NCI-H510A (cell line): ENCODE measurements at places on chromosomes 2 and 18.

DNA sequence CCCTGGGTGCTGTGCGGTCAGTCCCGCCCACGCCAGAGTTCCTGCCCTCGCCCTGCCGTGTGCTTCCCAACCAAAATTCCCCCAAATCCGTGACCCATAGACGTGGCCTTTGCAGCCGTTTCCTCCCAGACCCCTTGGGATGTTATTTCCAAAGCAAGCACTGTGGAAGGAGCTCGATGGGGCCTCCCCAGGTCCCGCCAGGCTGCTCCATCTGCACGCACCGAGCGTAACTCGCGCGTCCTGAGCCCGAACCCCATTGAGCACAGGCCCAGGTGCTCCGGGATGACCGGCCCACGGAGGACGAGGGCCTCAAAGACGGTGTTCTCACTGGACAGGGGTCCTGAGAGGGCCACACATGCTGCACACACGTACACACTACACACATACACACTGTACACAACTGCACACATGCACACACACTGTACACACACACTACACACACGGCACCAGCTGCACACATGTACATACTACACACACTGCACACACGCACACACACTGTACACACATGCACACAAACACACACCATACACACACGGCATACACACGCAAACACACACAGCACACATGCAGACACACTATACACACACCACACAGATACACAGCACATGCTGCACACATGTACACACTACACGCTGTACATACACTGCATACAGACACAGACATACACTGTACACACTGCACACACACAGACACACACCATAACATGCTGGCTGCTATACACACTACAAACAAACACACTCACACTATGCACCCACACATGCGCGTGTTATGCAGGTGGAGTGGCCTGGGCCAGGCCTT is 431.2 kb upstream of the SALL3 start:
- no peak for DNase-seq

GRCh38 chr2:946073-946948 is 4.3 kb upstream of the SNTG2 start:
- no peak for DNase-seq

GRCh38 chr2:70916291-70916690 is 19.4 kb upstream of the ATP6V1B1 start:
- no peak for DNase-seq

DNA sequence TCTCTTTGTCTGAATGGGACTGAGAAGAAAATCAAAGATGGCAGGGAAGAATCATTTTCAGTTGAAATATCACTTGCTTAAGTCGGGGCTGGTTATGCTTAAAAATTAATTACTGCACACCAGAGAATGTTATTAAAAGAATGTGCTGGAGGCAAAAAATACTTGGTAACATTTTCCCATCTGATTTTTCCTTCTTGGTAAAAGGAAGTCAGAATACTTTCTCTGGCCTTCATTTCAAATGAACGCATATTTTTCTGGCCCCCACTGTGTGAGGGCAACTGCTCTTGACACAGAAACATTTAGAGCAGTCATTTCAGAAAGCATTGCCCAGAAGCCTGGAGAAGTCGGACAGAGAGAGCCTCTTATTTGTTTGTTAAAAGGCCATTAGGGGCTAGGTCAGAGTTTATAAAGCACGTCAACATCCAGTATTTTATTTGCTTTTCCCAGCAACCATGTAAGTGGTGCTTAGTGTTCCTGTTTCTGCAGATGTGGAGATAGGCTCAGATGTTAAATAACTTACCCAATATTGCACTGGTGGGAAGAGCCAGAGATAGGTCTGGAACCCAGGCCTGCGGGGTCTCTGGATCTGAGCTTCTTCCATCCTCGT is 32.9 kb upstream of the LYPD6B start:
- DNase-seq = no peak

- no peak for DNase-seq
These were observed 28.7 kb downstream of the GEMIN6 start for GRCh38 chr2:38806733-38807059.

- no peak for DNase-seq
These were observed 395.3 kb upstream of the NXPH2 start for GRCh38 chr2:139175510-139175909.

- DNase-seq = no peak
These were observed 36.0 kb downstream of the CHN1 start for GRCh38 chr2:174969091-174969734.

- no peak for DNase-seq
These were observed 156.3 kb upstream of the NT5C1B start for GRCh38 chr2:18745431-18746272.

DNA sequence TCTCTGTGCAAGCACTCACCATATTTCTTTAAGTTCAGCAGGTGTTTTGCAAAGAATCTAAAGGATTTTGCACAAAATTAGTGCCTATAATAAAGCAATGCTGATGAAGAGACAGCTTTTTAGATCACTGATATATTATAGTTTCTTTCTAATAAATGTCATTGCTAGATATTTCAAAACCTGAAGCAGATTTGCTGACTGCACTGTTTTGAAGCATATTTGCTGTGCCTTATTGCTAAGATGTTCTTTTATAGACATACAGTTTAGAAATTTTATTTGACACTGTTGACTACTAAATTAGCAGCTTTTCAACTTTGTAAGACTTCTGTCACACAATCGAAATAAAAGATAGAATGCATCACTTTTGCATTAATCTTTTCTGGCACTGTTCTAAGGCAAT is 620.9 kb upstream of the CELF4 start:
- DNase-seq = no peak

- DNase-seq = peak; percentile 64
These were observed 194.3 kb downstream of the LDLRAD4 start for GRCh38 chr18:13412901-13413300.

GRCh38 chr2:237259201-237259600 is 154.8 kb downstream of the COL6A3 start:
- no peak for DNase-seq

DNA sequence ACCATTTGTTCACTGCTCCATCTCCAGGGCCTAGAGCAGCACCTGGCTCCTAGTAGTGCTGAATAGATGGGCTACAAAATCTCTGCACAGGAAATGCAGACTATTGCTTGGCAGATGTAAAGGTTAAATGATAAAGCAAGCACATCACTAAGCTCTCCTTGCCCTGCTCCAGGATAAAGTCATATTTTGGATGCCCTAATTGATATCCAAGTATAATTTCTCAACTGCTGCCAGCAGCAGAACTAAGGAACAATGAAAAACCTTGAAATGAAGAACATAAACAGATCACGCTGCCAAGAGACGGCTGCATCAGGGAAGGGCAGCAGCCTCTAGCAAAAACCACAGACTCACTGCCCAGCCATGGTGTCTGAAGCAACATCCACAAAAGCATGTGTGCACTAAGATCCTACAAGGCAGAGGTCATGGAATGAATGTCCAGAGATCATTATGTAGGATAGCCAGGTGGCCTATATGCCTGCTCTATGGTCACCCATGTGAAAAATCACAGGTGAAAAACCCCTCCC is 134.7 kb downstream of the TMEM163 start:
- no peak for DNase-seq

- no peak for DNase-seq
These were observed 58.2 kb upstream of the PPM1B start for GRCh38 chr2:44110444-44110843.

GRCh38 chr2:173086518-173087213 is 11.0 kb downstream of the MAP3K20 start:
- DNase-seq = no peak

GRCh38 chr18:26327062-26327461 is 100.8 kb downstream of the TAF4B start:
- no peak for DNase-seq

DNA sequence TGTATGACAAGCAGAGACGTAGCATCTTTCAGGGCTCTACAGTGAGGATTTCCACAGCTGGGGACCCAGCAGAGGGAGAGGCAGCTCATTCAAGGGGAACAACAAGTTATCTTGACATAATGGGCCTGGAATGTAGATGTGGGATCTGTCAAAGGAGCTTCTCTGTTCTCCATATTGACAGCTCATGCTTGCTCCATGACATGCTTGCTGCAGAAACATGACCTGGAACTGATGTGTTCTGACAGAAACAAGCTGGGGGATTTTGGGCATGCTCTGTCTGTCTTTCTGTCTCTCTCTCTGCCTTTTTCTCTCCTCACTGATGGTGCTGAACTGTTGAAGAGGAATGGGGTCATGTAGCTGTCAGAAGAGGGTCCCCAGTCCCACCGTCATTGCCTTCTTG is 79.6 kb downstream of the MMADHC start:
- no peak for DNase-seq

DNA sequence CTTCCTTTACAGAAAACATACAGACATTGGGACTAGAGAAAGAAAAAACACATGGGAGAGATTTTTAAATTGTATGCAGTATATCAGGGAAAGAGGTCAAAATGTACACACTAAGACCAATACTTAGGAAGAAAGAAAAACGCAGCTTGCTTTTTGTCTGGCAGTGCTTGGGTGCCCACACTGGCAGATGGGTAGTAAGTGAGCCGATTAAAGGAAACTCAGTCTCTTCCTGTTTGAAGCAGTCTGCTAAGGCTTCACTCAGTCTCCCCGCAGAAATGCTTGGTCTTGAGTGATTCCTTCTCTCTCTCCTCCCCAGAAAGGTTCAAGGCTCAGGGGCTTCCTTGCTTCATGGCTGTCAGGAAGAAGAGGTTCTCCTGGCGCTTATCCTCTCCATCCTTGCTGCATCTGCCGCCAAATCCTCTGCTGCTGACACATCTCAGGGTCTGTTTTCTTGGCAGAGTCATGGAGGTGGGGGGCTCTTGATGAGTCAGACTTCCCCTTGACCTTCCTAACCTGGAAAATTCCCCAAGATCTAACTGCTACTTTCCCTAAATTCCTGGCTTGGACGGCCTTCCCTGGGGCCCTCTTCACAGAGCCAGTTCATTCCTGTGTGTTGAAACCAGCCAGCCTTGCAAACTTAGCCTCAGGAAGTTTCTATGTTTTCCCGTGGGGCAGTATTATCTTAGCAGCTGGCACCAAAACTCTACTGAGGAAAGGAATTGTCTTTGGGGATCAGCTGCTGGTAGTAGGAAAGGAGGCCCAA is 10.5 kb upstream of the TMSB10 start:
- DNase-seq = no peak

- no peak for DNase-seq
These were observed 648 bp downstream of the ARID5A start for GRCh38 chr2:96537066-96537733.

DNA sequence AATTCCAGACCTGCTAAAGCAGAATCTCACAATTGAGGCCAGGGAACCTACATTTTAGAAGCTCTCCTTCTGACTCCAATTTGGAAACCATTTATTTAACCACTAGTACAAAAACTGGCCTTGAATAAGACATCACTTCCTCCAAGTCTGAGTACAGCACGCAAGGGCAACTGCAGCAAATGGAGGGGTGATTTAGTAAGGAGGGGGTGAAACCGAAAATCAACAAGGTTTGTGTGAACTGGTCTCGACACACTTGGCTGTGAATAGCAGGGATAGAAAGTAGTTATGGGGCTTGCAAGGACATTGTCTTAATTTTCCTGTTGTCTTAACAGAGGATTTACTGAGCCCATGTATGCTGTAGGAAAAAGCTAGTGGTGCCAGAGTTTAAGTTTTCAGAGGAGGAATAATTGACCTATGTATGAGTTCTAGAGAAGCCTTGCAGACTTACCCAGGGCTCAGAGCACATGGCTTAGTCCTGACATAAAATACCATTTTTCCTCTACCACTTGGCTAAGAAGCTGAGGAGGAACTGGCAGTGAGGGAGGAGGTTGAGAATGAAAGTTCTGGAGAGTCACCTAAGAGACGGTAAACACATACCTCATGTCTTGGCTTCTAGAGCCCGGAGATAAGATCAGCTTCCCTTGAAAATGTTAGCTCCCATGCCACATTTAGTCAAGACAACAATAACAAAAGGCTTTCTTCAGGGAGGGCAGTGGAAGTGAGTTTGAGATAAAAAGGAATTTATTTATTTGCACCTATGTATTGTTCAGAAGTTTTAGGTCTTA is 114.8 kb downstream of the SMAD2 start:
- no peak for DNase-seq

- DNase-seq = no peak
These were observed 15.1 kb downstream of the USP40 start for GRCh38 chr2:233551491-233551890.

DNA sequence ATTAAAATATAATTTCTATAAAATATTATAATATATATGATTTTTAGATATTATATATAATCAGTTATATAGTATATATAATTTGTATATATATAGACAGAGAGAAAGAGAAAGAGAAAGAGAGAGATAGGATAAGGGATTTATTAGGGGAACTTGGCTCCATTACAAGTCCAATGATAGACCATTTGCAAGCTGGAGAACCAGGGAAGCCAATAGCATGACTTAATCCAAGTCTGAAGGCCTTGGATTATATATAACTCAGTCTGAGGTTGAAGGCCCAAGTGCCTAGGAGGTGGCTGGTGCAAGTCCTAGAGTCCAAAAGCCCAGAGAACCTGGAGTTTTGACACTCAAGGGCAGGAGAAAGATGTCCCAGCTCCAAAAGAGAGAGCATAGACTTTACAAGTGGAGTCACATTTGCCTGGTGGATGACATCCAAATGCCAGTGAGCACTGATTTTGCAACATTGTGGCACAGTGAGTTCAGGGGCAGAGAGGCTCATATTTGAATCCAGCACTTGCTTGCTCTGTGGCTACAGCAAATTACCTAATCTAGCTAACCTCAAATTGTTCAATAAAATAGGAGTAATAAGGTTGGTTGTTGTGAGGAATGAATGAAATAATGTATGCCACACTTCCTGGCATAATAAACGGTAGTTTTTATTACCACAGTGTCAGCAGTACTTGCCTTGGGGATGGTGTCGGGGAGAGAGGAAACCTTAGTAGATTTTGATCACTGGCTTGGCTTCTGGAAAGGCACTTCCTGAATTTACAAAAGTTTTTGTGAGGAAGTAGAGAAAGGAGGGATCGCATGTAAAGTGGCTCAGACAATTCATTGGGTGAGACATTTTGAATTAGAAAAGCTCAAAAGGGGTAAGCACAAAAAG is 69.6 kb upstream of the CD28 start:
- DNase-seq = no peak

DNA sequence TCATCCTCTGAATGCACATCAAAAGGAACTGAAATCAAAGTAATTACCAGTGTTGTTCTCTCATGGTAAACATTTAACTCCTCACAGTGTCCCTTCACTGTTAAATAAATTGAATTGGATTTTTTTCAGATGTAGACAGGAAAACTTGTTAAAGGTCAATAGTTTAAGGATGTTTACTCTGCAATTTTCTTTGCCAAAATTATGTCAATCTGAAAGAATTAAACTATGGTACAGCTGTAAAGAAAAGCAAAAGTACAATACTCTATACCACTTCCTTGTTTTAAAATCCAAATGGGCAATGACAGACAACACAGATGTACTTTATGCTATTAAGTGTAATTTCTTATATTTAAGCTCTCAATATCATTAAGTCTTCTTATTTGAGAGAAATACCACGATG is 153.2 kb downstream of the WDPCP start:
- DNase-seq = no peak

- no peak for DNase-seq
These were observed 95.1 kb downstream of the DYM start for GRCh38 chr18:49365346-49365745.
